ENCODE measurements at places on chromosomes 12 and 14.

- no peak for DNase-seq
Observed at GRCh38 chr14:42848652-42849051, 1242.0 kb downstream of the LRFN5 start.

GRCh38 chr12:65461017-65461416, 182.5 kb downstream of the MSRB3 start:
- DNase-seq: no peak

DNA sequence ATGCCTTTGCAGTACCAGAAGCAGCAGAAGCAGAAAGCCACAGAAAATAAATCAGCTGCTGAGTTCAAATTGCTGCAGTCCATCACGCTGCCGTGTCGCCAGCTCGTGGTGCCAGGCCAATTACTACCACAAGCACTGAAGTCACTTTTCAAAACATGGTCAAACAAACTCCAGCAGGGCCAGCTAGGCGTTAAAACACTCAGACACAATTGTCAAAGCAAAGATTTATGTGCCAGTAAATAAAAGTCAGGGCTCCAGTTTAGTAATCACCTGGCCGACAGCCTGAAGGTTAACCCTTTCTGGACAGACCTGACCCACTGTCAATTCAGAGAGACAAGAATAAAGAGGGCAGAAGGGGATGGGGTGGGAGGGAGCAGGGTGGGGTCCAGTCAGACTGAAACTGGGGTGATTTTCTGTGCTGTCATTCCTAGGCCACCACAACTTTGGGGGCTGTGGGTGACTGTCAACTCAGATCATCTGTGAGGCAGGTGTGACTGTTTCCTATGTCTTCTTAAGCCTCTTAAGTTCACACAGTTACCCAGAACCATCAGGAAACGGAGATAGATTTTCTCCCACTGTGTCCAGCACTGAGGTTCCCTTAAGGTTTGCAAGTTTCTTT, 109.8 kb upstream of the FUT8 start:
- DNase-seq: no peak

DNA sequence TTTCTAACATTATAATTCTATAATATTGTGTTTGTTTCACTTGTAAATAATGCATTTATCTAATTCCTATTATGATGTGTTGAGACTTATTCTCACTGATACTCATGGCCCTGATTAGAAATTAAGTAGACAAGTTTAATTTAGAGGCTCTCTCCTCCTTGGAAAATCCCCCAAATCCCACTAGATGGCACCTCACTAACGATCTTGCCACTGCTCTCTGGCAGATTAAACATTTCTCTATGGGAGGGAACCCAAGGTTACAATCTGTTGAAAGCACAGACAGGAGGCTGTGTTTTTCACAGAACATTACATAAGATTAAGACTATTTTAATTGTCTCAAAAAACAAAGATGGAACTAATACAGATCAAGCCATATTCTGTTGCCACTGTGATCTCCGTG, 318.7 kb downstream of the LRFN5 start:
- no peak for DNase-seq

GRCh38 chr14:21748869-21749303, 75.3 kb upstream of the OR4E1 start:
- peak; percentile 9 for DNase-seq

DNA sequence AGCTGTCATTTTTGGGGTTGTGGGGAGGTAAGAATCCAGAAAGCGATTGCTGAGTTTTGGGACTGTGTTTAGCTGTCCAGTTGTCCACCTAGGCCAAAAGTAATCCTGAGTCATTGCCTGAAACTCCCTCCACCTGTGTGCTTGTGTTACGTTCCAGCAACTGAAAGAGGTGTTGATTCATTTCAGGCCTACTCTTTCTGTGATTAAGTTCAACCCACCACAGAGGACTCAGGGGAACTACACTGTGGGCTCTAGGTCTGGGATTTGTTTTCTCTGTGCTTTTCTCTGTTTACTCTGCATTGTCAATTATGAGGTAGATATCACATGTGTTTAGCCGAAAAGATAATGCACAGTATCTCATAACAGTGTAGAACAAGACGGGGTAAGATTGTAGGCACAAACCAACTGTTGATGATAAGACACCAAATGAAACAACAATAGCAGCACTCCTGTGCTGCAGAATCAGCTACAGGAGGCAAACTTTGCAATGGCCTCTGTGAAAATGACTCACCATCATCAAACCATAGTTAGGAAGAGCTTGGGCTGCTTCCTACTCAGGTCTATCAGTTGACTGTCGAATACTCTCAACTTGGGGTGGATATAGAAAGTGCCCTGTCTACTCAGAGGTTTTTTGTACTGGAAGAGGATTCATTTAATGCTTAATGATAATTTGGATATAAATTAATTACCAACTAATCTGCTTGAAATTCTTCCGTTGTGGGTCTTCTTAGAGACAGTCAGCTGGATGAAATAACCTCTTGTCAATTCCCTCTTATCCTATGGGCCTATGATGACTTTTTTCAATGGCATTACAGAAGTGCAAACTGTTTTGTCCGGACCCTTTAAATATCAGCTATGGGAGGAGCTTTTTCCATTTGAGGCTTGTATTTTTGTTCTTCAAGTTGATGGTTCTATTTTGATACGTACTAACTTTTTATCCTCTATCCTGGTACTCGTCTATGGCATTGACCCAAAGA, 385.9 kb downstream of the BMP4 start:
- DNase-seq: no peak

- DNase-seq: no peak
Observed at GRCh38 chr12:125092872-125093680, 27.8 kb downstream of the AACS start.

DNA sequence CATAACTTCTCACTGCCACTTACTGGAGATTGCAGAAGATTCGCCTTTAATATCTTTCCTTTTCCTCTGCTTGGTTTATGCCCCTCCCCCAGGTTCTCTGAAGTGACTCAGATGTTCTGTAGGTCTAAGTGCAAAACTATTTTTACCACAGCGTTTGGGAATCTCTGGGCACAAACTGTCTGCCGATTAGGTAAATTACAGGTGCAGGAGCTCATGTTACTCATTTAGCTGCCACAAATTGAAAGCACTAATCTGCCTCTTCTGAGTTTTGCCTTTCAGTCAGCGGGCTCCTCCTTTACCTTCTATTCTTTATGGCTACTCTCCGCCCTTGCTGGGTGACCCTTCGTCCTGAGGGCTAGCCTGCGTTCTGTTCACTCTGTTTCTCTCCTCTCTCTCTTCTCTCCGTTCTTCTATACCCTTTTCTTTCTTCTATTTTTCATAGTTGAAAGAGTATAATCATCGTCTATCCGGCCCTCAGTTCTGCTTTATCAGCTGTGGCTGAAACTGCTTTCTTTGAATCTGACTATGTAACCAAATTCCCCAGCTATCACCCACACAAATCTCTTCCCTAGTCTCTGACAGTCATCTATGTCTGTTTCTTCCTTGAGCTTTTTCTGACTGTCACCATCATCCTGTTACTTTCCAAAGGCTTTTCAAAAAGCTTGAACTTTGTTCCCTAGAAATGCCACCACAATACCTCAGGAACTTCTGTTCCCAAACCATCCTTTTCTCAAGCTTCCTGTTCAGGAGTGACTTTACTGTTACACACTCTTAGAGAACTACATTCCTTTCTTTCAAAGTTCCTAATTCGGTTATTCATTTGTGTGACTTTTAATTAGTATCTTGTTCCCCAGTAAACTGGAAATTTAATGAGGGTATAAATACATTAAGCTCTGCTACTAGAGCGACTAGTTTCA, 4.3 kb upstream of the MYF6 start:
- DNase-seq: no peak

- DNase-seq: peak; percentile 75
Observed at GRCh38 chr14:103562429-103563225, at the start of the genes BAG5 and COA8. BAG5 (minus strand) TSS chr14:103562657; CDS start chr14:103561164, 1,493 bp downstream. COA8 (plus strand) TSS chr14:103562960; CDS start chr14:103563002, 42 bp downstream.

DNA sequence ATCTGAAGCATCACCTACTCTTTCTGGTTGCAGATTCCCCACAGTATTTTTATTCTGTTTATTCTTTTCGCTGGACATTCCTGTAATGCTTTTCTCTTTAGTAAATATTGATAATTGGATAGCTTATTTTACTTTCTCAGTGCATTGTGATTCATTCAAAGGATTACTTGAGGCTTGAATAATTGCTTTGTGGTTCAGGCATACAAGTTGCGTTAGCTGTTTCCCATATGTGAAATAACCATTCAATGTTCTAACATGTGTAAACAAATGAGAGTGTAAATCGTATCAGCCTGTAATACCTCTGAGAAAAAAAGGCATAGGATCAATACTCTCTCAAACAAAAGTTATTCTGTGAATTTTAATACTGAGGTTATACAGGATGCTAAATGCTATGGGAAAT, 1004.2 kb upstream of the SEL1L start:
- DNase-seq: no peak

GRCh38 chr14:51776102-51776894, 84.1 kb upstream of the GNG2 start:
- DNase-seq: peak; percentile 4

GRCh38 chr14:82438436-82438835, 904.8 kb upstream of the SEL1L start:
- no peak for DNase-seq

GRCh38 chr14:80955416-80955941, at the start of gene TSHR:
TSHR (plus strand) TSS chr14:80955621; CDS start chr14:80955681, 60 bp downstream.
- no peak for DNase-seq

GRCh38 chr12:80157645-80158044, 58.3 kb downstream of the OTOGL start:
- DNase-seq: no peak

- DNase-seq: no peak
Observed at GRCh38 chr14:89952576-89952975, 2.0 kb downstream of the EFCAB11 start.

- no peak for DNase-seq
Observed at GRCh38 chr12:716506-716905, 35.9 kb upstream of the WNK1 start.

- peak; percentile 7 for DNase-seq
Observed at GRCh38 chr12:96501133-96501761, 11.9 kb downstream of the CFAP54 start.

- no peak for DNase-seq
Observed at GRCh38 chr12:49963976-49964815, 2.5 kb downstream of the AQP5 start.

DNA sequence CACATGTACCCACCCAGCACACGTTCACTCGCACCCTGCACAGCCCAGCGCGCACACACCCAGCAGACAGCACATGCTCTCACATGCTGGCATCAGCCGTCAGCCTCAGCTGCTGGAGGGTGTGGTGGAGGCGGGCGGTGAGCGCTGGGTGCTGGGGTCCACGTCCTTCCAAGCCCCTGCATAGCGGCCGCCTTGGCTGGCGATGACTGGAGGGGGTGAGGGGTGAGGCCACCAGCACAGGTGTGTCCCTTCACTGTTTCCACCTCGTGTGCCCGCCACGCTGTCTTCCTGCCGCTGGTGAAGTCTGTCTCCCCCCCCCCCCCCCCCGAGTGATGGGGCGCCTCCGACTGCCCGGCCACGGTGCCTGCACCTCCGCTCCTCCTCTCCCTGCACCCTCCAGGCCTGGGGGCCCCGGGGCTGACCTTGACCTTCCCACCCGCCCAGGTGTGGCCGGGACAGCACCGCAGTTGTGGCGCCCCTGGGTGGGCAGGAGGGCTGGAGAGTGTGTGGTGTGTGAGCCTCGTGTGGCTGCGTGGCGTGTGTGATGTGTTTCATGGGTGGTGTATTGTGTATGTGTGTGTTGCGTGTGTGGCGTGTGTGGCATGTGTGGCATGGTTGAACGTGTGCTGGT, 37.4 kb downstream of the NOC4L start:
- no peak for DNase-seq

DNA sequence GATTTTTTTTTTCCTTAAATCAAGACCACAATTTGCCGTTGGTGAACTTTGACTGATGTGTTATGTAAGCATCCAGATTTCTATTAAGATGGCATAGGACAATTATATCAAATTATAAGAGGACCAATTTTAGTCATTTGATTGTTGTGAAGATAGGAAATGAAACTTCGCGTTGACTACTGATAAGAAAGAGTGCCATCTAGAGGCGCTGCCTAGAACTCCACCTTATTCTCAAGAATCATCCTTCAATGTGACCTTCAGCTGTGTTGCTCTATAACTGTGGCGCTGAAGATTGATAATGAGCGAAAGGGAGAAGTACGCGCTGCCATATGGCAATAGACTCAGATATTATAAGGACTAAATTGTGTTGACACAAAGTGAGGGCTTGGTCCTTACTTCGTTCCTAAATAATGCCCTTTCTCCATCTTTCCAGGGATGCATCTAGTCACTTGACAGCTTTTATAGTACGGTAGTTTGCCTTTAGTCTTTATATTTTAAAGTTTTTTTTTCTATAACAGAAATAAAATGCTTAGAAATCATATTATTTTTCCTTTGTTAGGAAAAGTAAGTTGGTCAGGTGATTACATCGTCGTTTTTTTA, 350.8 kb upstream of the STXBP6 start:
- DNase-seq: no peak

- DNase-seq: no peak
Observed at GRCh38 chr12:62817556-62818271, 117.2 kb downstream of the PPM1H start.

DNA sequence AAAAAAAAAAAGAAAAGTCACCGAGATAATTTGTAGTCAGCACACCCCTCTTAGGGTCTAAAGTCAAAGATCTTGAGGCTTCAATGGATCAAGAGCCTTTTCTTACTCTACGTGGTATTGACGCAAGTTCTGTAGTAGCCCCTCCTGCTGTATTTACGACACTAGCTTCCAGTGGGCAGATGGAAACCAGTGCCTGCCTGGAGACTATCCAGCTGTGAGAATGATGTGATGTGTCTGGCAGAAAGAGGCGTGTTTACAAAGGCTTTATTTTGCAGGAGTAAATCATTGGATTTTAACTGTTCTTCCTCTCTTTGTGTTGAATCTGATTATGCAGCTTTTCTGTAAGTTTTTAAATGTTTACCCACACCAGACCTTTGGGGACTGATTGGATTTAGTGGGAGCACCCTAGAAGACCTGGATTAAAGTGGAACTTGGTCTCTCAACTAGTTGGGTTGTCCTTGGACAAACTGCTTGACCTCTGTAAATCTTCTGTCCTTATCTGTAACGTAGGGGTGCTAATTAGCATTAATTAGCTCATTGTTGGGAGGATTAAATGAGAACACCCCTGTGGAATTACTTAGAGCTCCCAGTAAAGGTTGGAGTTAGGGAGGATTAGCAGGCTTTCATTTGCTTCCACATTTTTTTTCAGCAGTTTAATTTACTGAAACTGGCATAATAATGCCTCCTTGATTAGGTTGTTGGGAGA, 72.4 kb downstream of the RASSF3 start:
- DNase-seq: no peak
